Cerebellar cortex (tissue), 1 donor: ENCODE measurements at places on chromosomes 5 and 9.
A peak's percentile ranks its signal among the peaks of the same experiment; 100 is the strongest.

GRCh38 chr9:125238915-125239446 lies 2.2 kb downstream of the HSPA5 start:
- DNase-seq = no peak

GRCh38 chr5:170131235-170131634 lies 25.5 kb downstream of the FOXI1 start:
- DNase-seq = no peak

- no peak for DNase-seq
Measured at GRCh38 chr9:83041771-83042170, 21.2 kb downstream of the RASEF start.

DNA sequence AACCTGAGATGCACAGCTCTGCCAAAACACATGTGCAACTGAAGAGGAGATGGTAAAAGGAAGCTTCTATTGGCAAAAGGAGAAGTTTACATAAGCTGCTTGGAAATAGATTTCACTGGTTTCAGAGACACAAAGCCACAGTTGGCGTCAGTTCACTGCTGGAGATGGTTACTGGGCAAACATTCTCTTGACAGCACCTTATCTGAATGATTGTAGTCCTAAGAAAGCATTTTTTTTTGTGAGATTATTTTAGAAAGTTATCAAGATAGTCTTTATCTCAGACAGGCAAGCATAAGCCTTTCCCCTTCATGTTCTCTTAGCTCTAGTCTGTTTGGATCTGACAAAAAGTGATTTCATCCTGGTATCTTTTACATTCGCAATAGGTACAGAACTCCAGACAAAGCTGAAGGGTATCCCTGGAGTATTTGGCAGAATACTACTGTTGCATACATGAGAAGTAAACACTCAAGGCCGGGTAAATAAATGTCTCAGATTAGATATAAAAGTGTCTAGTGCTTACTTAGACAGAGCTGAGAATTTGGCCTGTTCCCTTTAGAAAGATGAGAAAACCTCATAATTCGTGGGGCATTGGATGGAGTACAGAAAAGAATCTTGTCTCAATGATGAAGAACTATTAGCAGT lies 1668.0 kb upstream of the NUDT12 start:
- no peak for DNase-seq

GRCh38 chr9:78144663-78145377 lies 91.1 kb upstream of the CEP78 start:
- no peak for DNase-seq

DNA sequence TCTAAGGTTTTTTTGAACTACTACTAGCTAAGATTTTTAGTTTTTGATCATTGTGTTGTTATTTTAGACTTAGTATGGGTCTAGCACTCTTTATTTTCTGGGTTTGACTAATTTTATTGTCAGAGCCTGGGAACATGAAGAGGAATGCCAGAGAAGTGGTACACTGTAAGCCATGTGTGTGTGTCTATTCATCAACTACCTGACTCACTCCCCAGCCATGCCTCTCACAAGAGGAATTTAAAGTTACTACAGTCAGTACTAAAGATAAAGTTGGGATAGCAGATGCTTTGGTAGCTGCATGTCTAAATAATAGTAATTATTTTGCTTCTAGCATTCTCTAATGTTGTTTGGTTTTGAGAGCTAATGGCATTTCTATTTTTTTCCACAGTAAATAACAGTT lies 264.8 kb downstream of the CSNK1G3 start:
- no peak for DNase-seq

DNA sequence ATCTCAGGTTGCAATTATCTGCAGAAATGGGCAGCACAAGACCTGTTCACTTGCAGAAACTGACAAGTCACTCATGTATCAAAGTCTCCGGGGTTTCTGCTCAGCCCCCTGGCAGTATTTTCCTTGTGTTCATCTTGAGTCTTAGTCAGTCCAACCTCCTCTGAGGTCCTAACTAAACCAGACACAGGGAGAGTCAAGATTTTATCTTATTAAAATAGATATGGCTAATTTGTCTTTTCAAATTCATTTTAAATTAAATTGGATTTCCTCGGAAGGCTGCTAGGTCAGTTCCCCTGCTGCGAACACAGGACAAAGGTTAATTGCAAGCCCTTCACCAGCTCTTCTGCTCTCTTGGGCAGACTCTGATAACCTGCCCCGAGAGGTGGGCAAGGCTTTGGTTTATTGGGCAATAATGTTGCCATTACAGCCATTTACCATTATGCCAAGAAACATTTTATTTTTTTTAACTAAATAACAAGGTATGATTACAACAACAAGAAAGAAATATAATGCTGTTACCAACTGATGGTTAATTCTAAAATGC lies 103.5 kb downstream of the MAPKAP1 start:
- no peak for DNase-seq

- DNase-seq = peak; percentile 81
Measured at GRCh38 chr5:72107131-72107900, at the start of gene MAP1B. TSS of gene MAP1B (plus strand) at chr5:72107475. CDS start at chr5:72107532, 57 bp downstream.

DNA sequence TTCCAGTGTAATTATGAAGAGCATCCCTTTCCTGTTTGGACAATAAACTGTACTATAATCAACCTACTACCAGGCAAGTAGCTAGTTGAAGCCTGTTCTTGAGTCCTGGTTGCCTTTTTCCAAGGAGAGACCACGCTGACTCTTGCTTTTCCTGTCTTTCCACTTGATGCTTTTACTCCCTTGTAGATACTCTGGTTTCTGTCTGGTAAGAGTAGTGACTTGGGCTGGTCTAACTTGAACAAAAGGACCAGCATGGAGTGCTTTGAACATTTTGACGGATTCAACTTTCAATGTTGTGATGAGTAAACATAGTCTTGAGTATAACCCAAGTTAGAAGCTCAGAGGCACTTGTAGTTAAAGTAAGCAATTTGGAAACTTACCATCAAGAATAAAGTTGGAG lies 464.3 kb downstream of the GADD45G start:
- DNase-seq = no peak

- no peak for DNase-seq
Measured at GRCh38 chr5:154480847-154481246, 2.8 kb upstream of the HAND1 start.

DNA sequence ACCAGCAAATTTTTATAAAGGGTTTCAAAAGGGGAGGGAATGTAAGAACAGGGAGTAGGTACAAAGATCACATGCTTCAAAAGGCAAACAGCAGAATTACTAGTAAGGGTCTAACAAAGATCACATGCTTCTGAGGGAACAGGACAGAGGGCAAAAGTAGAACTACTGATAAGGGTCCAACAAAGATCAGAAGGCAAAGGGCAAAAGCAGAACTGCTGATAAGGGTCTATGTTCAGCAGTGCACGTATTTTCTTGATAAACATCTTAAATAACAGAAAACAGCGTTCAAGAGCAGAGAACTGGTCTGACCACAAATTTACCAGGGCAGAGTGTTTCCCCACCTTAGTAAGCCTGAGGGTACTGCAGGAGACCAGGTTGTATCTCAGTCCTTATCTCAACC lies 469.5 kb upstream of the PIK3R1 start:
- no peak for DNase-seq

DNA sequence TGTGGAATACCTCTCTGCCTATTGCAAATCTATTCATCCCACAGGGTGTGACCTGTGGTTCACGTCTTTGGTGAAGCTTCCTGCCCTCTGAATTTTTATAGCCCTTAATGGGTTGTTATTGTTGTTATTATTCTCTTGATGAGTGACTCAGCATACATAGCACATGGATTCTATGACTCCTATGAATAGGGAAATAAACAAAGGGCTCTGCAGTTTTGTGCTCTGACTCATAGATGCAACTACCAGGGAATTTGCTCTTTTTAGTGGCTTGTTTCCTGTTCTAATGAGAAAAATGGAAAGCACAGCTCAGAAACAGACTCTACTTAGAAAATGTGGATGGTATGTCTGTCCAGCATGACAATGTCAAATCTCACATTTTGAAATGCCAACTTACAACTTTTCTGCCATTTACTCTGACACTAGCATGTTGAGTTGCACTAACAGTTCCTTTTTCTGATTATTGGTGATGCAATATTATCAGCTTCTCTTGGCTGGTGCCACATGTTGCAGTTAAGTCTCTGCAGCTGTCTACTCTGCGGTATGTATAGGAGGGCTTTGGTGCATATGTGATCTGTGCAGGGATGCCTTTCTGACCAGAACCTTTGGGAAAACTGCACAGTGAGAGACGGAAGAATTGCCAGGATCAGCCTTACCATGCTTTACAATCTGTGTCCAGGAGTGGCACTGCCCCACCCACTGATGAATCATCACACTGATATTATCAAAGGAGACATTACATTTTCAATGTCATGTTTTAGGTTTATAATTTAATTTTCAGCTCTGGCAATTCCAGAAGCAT lies 996.4 kb upstream of the WWC1 start:
- no peak for DNase-seq

GRCh38 chr9:124493794-124494479 lies 13.3 kb downstream of the NR5A1 start:
- no peak for DNase-seq

DNA sequence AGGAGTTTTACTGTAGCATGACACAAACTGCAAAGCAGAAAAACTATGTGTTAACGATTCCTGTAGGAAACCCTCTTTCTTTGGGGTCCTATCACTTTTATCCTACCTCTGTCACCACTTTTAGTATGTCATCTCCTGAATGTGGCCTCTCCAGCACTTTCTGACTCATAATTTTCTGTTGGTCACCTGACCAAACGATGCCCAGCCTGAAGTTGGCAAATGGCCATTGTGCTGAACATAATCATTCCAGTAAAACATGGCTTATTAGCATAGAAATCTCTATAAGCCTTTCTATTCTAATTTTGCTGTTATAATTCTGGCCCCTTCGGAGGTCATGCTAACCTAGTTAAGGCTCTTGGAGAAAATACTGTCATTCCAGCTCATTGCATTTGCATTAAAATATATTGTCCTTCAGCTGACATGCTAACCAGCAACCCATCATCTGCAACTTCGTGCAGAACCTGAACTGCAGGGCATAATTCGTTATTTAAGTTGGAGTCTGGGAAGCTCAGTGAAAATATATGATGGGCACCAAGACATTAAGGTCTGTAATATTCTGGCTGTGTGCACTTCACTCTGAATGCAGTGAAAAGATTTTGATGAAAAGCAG lies 140.3 kb downstream of the NMUR2 start:
- DNase-seq = no peak

DNA sequence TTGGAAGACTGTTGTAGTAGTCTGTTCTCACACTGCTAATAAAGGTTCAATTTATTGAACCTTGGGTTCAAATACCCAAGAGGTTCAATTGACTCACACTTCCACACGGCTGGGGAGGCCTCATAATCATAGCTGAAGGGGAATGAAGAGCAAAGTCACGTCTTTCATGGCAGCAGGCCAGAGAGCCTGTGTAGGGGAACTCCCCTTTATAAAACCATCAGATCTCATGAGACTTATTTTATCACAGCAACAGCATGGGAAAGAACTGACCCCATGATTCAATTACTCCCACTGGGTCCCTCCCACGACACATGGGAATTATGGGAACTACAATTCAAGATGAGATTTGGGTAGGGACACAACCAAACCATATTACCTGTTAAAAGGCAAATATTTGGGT lies 268.2 kb downstream of the TMEM167A start:
- no peak for DNase-seq
